ENCODE measurements at places on chromosomes 12 and 14. TPM values are rescaled to one million over a fixed set of nuclear protein-coding genes. Genes with fewer than 3 reads are reported as not detected.

- H3K27ac ChIP-seq = no peak overlapping the region
- no peaks in the 10 kb centered on the region for H3K4me1 ChIP-seq
- H3K27me3 ChIP-seq = no peaks in the 10 kb centered on the region
- H3K36me3 ChIP-seq = peaks cover 8% of the 10 kb centered on the region
Observed at GRCh38 chr12:70367258-70368141, 1.4 kb downstream of the KCNMB4 start.

DNA sequence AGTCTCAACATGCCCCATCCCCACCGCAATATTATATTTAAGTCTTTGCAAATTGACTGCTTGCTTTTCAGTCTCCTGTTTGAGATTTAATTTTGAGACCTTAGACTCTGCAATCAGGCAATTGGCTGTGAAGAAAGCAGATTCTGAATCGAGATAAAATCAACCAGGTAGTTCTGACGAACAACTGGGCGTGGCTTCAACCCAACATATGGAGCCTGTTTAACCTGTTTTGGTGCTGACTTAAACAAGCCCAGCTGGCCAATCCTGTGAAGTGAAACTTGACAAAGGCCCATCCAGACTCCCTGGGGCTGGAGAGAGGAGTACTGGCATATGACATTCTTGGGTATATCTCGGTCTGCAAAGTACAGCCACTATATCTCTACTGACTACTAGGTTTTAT is 9.8 kb upstream of the CIPC start:
- peaks cover 10% of the 10 kb centered on the region for H3K4me1 ChIP-seq
- DNase-seq = peak; percentile 94
- peak overlapping the region; percentile 6 for H3K27ac ChIP-seq
- peaks cover 7% of the 10 kb centered on the region for H3K36me3 ChIP-seq

GRCh38 chr14:25110106-25110505 is 60.2 kb upstream of the STXBP6 start:
- no peaks in the 10 kb centered on the region for H3K4me1 ChIP-seq
- no peaks in the 10 kb centered on the region for H3K27me3 ChIP-seq
- H3K36me3 ChIP-seq = no peaks in the 10 kb centered on the region
- no peak for DNase-seq

GRCh38 chr14:50821510-50822464 is 9.2 kb downstream of the NIN start:
- peaks cover 19% of the 10 kb centered on the region for H3K27me3 ChIP-seq
- no peak overlapping the region for H3K4me3 ChIP-seq
- no peak overlapping the region for H3K27ac ChIP-seq
- peaks cover 5% of the 10 kb centered on the region for H3K4me1 ChIP-seq
- peaks cover under 1% of the 10 kb centered on the region for H3K36me3 ChIP-seq

- DNase-seq = no peak
- H3K4me3 ChIP-seq = no peak overlapping the region
- no peaks in the 10 kb centered on the region for H3K27me3 ChIP-seq
- no peaks in the 10 kb centered on the region for H3K36me3 ChIP-seq
Observed at GRCh38 chr14:61513986-61514830, 181.1 kb upstream of the HIF1A start.

GRCh38 chr12:131104463-131105350 is 151.0 kb downstream of the ADGRD1 start:
- H3K27me3 ChIP-seq = no peaks in the 10 kb centered on the region
- H3K36me3 ChIP-seq = no peaks in the 10 kb centered on the region
- no peak overlapping the region for H3K27ac ChIP-seq
- peak; percentile 94 for DNase-seq
- no peak overlapping the region for H3K4me3 ChIP-seq

- no peak for DNase-seq
- H3K27me3 ChIP-seq = no peaks in the 10 kb centered on the region
- no peak overlapping the region for H3K4me3 ChIP-seq
- H3K4me1 ChIP-seq = no peaks in the 10 kb centered on the region
- no peak overlapping the region for H3K27ac ChIP-seq
Observed at GRCh38 chr12:89731089-89731488, 22.5 kb upstream of the ATP2B1 start.

GRCh38 chr14:102854091-102854703 is 68.3 kb upstream of the AMN start:
- H3K27ac ChIP-seq = no peak overlapping the region
- H3K4me1 ChIP-seq = no peaks in the 10 kb centered on the region
- no peak overlapping the region for H3K4me3 ChIP-seq

DNA sequence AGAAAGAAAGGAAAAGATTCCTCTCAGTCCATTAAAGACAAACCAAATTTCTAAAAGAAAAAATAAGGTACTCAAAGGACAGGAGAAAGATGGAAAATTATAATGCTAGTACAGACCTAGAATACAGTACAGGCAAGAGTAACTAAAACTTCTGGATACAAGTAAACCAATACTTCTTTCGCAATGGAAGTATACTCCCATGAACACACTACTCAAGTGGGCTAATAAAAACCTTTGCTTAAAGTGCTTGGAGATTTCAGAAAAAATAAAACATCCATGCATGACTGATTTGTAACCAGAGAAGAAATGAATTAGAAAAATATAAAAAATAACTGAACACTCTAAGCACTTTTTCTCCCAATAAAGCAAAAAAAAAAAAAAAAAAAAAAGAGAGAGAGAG is 3.5 kb downstream of the ZBTB25 start:
- peaks cover 14% of the 10 kb centered on the region for H3K36me3 ChIP-seq
- no peaks in the 10 kb centered on the region for H3K27me3 ChIP-seq
- H3K4me1 ChIP-seq = no peaks in the 10 kb centered on the region

DNA sequence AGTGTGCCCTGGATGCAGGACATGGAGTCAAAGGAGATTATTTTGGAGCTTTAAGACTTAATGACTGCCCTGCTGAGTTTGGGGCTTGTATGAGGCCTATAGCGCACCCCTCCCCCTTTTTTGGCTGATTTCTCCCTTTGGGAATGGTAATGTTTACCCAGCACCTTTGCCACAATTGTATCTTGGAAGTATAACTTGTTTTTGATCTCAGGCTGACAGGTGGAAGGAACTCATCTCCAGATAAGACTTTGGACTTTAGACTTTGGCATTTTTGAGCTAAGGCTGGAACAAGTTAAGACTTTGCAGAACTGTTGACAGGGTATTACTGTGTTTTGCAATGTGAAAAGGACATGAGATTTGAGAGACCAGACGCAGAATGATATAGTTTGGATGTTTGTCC is 110.5 kb downstream of the DERA start:
- no peak for DNase-seq
- peaks cover 23% of the 10 kb centered on the region for H3K36me3 ChIP-seq
- H3K27ac ChIP-seq = no peak overlapping the region
- H3K4me3 ChIP-seq = no peak overlapping the region
- no peaks in the 10 kb centered on the region for H3K4me1 ChIP-seq
- no peaks in the 10 kb centered on the region for H3K27me3 ChIP-seq

The HOXC4 gene
- total RNA-seq = not detected

The PMEL gene
- 71.0 TPM for total RNA-seq

The KRT78 gene
- not detected for total RNA-seq

The MDGA2 gene
- 2.1 TPM for total RNA-seq

The CDKL1 gene
- total RNA-seq = 1.8 TPM

Data from H9 (cell line).